ENCODE measurements at places on chromosomes 3 and 15.
A peak's percentile ranks its signal among the peaks of the same experiment; 100 is the strongest.

DNA sequence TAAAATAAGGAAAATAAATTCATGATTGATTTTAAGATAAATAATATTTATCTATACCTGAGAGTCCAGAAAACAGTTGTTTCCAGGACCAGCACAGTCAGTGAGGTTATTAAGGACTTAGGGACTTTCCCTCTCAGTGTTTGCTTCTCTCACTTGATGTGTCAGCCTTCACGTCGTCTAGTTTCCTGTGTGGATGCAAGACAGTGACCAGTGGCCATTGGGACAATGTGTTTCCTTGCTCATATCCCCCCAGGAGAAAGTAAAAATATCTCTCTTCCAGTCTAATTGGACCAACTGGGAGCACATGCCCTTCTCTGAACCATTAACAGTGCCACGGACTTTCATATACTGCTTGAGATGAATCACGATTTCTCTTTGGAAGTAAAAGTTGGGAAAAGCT is 157.8 kb upstream of the CTNNB1 start:
- no peak for DNase-seq

GRCh38 chr3:47512416-47513124 is 942 bp downstream of the ELP6 start:
- no peak for DNase-seq

- no peak for DNase-seq
Observed at GRCh38 chr15:74616996-74617395, 1.4 kb downstream of the CLK3 start.

- DNase-seq = no peak
Observed at GRCh38 chr3:66483409-66483906, 17.4 kb downstream of the LRIG1 start.

DNA sequence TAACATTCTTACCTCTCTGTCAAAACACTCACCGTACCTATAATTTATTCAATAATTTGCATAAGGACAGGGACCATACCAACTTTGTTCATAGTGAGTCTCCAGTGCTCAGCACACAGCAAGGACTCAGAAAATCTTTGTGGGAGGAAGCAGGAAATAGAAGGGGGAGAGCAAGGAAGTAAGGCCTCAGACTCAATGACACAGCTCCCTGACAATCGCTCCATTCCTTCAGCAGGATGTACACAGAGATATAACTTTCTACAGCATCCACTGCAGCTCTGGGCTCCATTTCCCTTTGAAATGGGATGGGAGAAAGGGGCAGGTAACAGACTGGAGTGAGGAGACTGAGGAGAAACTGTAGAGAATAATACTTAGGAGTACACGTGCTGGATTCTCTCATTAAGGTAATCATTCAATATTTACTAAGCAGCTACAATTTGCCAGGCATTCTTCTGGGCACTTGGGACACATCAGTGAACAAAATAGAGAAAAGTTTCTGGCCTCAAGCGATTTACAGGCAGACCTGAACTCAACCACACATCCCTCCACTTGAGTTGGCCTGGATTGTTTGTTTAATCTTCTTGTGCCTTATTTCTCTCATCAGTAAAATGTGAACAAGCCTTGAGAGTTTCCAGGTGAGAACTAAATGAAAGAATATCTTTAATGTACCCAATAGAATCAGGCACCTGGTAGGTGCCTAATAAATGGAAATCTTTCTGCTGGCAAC is 330.3 kb upstream of the THBS1 start:
- DNase-seq = no peak

DNA sequence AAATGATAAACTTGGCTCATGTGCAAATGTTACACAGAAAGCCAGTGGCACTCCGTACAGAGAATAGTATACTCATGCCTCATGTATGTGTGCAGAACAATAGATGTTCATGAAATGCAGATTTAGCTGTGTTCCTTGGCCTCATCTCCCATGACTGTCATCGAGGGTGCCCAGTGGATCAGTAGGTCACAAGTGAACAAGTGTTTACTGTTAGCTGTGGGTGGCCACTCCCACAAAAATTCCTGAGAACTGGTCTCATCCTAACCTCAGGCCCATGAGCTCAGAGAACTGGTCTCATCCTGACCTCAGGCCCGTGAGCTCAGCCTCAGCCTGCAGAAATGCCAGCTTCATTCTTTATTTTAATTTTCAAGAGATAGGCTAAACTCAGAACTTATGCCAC is 124.1 kb downstream of the GADL1 start:
- no peak for DNase-seq

DNA sequence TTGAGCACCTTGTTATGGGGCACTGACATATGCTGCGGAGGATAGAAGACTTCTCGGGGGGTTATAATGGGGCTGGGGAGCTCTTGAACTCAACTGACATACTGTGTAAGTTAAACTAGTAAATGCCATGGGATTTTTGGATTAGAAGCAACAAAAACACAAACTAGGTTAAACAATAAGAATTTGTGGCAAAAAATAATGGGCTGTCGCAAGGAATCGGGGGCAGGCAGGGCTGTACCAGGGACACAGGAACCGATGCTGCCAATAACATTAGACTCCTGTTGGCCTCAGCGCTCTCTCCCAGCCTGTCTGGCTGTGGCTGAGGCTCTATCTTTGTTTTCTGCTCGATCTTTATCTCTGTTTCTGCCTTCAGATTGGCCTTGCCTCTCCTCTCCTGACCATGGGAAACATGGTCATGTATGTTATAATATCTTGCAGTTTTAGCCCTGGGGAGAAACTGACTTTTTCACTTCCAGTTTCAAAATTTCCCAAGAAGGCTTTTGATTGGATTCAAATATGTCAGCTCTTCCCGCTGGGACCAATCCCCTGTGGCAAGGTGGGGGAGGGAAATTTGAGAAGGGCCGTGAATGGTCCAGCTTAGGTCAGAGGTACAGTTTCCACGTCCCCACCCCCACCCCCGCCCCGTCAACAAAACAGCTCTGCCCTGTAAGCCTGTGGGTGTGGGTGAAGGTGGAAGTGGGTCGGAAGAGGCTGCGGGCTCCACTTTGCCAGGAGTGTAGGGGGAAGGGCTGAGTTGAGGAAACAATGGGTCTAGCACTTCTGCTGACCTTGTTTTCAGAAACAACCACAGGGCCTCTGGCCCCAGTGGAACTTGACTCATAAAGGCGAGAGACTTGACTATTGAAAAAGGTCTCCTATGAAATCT is 161.1 kb upstream of the TBL1XR1 start:
- DNase-seq = no peak

- DNase-seq = no peak
Observed at GRCh38 chr3:2097641-2098191, 950 bp upstream of the CNTN4 start.

- DNase-seq = no peak
Observed at GRCh38 chr3:94187697-94188096, 124.8 kb downstream of the NSUN3 start.

DNA sequence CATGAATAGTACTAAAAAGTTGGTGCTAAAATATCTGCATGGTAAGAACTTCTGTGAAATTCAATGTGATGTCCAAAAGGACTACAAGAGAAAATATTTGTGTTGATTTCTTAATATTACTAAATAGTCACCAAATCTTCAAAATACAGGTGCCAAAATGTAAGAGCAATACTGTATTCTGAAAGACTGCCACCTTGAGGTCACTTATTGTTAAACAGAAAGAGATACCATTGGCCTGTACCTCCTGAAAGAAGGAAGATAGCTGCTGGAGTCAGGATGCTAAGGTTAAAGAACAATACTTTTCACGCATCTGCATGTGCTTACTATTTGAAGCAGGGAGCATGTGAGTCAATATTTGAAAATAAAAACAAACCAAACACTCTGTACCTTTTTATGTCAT is 72.0 kb upstream of the LSAMP start:
- DNase-seq = no peak

DNA sequence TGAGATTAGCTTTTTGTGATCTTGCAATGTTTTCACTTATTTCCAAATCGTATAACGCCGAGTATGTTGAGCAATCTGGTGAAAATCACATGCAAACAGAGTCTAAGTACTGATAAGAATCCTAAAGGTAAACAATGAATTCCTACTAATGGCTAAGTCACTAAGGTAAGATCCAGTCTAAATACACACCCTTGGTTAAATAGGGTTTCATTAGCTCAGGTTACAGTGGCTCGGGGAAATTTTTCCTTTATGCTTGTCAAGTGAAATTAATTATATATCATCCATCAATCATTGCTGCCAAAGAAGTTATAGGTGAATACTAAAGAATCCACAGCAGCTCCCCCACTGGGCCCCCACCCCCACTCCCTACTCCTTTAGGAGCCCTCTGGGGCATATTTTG is 139.3 kb downstream of the SOX2 start:
- DNase-seq = no peak

DNA sequence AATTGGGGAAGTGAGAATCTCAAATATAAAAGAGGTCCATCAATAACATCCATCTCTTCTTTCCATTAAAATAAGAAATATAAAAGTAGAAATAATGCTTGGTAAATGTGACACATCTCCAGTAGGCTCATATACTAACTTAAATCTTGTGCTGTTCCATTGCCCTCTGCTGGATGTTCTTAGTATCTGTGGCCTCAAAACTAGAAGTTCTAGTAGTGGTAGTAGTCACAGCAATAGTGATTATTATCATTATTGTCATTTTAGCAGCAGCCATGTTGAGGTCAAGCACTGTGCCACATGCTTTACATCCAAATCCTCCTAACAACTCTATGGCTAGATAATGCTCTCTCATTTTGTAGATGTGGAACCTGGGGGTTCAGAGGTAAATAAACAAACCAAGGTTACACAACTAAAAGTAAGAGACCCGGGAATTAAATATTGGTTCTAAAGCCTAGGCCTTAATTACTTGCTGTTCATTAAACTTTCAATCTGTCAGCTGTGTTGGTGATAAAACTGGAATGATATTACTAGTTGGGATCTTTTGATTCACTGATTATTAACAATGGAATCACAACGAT is 20.2 kb upstream of the BTLA start:
- no peak for DNase-seq

DNA sequence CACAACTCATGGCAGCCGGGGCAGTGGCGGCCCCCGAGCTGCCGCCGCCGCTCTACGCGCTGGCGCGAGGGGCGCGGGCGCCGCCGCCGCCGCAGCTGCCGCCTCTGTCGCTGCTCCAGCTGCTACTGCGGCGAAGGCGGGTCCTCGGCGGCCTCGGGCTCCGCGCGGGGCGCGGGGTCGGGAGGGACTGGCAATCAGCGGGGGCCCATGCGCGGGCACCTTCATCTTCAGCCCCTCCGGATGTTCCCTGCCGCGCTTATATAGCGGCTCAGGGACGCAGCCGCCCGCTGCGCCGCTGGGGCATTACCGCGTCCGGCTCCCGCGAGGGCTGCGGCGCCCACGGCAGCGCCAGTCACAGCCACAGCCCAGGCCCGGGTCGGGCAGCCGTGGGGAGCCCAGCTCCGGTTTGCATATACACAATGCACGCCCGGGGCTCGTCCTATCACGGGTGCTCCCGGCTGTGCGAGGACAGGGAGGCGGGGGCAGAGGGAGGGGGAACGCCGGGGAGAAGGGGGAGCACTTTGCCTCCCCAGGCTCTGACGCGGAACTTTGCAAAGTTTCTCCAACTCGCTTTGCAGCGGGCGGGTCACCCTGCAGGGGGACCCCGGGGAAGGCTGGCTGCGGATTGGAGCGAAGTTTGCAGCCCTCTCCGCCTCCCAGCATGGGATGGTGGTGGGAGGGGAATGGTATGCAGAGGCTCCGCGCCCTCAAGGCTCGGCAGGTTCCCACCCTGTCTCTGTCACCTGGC is at the start of gene VGLL3:
Gene VGLL3, minus strand, starts transcription at position 416 of the 748 bp plus-strand sequence. Its CDS starts 406 bp downstream, at position 10.
- DNase-seq = no peak

DNA sequence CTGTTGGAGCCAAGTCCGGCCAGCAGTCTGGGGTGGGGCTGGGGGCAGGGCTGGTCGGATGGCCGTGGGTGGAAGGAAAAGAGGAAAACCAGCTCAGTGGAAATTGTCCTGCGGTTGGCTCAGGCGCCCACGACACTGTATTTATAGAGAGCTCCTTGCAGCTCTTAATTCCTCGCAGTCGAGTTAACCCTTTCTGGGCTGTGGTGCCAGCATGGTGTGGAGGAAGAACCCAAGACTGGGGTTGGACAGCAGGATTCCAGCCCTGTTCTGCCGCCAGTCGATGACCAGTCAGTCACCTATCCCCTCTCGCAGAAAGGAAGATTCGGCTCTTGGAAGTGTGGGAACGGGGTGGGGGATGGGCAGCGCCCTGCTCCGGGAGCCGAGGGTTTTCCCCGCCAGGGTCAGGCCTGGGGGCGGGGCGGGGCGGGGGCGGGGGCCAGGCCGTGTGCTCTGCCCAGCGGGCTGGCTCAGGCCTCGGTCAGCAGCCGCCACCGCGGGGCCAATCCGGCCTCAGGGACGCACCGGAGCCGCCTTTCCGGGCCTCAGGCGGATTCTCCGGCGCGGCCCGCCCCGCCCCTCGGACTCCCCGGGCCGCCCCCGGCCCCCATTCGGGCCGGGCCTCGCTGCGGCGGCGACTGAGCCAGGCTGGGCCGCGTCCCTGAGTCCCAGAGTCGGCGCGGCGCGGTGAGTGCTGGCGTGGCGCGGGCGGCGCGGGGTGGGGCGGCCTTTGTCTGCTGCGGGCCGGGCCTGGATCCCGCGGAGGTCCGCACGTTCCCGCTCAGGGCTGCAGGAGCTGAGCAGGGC is at the start of gene CD276:
Gene CD276, plus strand, starts transcription at position 607 of the 804 bp plus-strand sequence. CDS start 15,257 bp downstream, outside the sequence.
- no peak for DNase-seq

GRCh38 chr3:13657660-13658435 is 108.9 kb downstream of the FBLN2 start:
- peak; percentile 68 for DNase-seq

GRCh38 chr3:166837535-166837934 is 542.6 kb downstream of the ZBBX start:
- no peak for DNase-seq

DNA sequence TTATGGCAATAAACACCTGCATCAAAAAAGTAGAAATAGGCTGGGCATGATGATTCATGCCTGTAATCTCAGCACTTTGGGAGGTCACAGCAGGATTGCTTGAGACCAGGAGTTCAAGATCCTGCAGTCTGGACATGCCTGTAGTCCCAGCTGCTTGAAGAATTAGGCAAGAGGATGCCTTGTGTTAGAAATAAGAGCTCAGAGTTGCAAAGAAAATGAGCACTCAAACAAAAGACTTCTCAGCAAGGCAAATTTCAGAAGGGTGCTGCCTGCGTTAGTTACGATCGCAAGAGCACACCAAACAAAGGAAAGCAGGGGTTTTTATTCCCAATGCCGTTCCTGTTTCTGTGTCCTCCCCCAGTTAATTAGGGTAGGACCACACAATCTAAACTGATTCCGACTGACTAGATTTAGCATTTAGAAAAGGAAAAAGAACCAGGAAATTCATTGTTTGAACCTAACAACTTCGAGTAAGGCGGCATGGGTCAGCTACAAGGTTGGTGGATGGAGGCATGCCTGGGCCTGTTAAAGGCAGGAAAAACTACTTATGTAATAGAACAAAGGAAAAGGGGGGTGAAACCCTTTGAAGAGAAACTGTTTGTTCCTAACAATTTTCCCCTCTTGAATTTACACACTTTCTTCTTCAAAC is 55.5 kb downstream of the DLG1 start:
- DNase-seq = no peak

- DNase-seq = no peak
Observed at GRCh38 chr3:115784739-115785536, 161.6 kb downstream of the GAP43 start.

All from activated T-cell treated with anti-CD3 and anti-CD28 coated beads for 1 hour (primary cell).